ENCODE measurements at places on chromosomes 11 and 22.

DNA sequence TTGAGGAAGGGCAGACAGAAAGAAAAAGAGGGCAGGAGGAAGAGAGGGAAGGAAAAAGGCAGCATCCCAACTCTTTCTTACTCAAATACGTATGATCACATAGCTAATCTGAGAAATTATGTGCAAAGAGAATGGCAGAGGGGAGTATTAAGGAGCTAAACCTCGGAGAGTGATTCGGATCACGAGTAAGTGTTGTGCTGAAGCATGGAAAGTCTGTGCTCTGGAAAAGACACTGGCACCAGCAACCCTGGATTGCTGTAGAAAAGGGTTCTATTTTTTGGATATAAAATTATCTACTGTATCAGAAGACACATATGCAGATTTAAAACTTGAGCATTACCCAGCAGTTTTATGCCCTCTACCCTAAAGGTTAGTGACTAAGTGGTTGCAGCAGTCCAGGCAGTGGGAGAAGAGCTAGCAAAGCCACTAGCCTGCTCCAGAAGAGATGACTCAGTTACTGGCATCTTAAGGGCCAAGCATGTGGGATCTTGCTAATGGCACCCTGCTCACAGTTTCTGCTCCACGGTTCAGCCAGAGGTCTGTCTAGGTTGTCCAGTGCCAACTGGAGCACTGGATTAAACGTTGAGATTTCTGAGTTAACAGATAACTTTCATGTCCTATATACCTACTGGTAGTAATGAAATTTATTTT, 151.7 kb downstream of the SWAP70 start:
- no peak for DNase-seq

DNA sequence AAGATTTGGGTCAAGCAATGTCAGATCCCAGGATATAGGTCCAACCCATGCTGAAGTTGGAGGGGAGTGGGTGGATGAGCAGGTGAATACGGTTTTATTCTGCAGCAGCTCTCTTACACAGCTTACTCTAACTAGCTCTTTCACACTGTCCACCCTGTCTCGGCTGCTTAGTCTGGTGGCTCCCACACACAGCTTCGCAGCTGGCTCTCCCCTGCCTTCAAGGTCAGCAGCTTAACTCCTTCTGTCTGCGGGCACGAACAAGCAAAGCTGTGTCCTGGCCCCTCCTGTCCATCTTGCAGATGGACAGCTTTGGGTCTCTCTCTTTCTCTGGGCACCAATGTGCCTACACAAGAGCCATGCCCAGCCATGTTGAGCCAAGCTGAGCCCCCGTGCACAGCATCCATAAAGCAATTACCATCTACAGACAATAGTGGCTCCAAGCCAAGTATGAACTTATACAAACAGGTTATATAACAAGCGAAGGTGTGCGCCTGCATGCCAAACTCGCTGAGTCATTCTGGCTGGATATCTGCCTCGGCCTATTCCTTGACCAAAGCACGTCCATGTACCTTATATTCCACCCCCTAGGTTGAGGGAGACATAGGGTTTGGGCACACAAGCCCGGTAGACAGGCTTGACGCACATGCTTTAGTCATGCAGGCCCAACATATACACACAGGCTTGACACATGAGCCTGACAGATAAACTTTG, 1307.8 kb upstream of the RAG2 start:
- DNase-seq, result no peak

DNA sequence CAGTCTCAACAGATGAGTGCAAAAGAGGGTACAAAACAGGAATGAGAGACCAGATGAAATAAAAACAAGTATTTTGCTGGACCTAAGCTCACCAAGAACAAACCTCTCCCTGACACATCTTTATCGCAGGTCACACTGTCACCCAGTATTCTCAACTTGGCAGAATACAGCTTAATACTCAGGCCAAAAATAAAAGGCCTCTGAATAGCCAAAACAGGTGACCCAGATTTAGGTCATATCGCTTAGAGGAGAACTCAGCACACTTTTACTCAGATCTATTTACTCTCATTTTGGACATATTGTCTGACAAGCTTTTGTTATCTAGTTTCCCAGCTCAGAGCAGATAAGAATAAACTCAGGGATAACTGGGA, 216.9 kb upstream of the SYN3 start:
- DNase-seq, result no peak

GRCh38 chr22:20951151-20951931, 15.7 kb upstream of the AIFM3 start:
- DNase-seq, result no peak

GRCh38 chr11:63639199-63639832, 25.1 kb upstream of the PLAAT3 start:
- DNase-seq, result no peak

GRCh38 chr22:46813816-46814597, 51.6 kb downstream of the TBC1D22A start:
- DNase-seq, result no peak

Measured in stimulated activated CD8-positive, alpha-beta memory T cell treated with anti-CD3 and anti-CD28 coated beads, Interleukin-7, amount 100 ng/mL, for 48 hours (primary cell).